Skin of body (tissue), 3 donors: ENCODE measurements at places on chromosomes 6 and 20.

- DNase-seq, result no peak
Measured at GRCh38 chr6:143731789-143732188, 54.0 kb downstream of the PHACTR2 start.

GRCh38 chr20:64038224-64038564 lies 2.2 kb downstream of the C20orf204 start:
- DNase-seq, result no peak

DNA sequence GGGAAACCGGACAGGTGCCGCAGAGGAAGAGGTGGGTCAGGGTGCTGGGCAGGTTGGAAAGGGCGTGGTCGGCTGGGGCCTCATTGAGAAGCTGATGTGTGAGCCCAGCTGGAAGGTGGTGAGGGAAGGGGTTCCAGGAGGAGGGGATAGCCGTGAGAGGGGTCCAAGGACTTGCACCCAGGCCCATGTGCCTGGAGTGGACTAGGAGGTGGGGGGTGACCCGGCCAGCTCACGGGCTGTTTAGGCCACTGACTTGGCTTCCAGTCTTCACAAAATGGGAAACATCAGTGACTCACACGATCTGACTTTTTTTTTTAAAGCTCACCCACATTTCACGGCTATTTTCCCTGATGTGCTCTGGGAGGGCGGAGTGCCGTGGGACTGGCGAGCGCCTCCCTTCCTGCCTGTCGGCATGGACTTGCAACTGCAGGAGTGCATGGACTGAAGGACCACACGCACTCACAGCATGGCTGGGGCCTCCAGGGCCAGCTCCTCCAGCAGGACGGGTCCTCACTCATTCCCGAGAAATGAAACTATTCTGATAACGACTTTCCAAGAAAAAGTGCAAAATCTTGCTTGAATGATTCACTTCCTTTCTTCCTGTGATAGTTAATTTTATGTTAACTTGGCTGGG lies 13.5 kb upstream of the PDE10A start:
- no peak for DNase-seq

- peak; percentile 80 for DNase-seq
Measured at GRCh38 chr6:26322645-26323482, 42.1 kb upstream of the BTN3A2 start.

- no peak for DNase-seq
Measured at GRCh38 chr6:26006086-26006939, 43.7 kb downstream of the TRIM38 start.

DNA sequence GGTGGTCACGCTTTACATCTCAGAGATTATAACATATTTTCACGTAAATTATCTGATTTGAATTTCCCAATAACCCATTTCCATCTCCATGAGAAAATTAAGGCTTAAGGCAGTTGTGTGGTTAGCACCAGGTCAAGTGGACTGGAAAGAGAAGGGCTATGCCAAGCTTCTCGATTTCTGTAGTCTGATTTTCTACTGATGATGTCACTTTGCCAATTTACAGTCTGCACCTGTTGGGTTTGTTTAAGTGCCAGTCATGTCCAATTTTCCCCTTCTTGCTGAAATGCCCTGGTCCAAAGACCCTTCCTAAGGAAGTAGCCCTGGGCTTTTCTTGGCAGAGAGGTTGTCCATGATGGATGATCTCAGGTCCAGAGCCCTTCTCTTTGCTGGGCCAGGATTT lies 562.3 kb upstream of the BTBD3 start:
- no peak for DNase-seq

DNA sequence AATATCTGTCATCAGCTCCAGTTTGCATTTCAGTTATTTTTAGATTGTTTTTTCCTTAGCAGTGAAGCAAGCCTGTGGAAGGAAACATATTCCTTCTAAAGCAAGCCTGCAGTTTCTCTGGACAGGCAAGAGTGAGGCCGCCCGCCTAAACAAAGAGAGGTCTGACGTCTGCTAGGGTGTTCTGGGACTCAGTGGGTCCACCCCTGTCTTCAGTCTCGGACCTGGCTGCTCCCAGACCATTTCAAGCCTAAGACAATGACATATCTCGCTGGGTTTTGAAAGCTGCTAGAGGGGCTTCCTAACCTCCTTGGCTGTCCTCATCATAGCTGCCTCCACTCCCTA lies 36.8 kb upstream of the RNF24 start:
- no peak for DNase-seq

DNA sequence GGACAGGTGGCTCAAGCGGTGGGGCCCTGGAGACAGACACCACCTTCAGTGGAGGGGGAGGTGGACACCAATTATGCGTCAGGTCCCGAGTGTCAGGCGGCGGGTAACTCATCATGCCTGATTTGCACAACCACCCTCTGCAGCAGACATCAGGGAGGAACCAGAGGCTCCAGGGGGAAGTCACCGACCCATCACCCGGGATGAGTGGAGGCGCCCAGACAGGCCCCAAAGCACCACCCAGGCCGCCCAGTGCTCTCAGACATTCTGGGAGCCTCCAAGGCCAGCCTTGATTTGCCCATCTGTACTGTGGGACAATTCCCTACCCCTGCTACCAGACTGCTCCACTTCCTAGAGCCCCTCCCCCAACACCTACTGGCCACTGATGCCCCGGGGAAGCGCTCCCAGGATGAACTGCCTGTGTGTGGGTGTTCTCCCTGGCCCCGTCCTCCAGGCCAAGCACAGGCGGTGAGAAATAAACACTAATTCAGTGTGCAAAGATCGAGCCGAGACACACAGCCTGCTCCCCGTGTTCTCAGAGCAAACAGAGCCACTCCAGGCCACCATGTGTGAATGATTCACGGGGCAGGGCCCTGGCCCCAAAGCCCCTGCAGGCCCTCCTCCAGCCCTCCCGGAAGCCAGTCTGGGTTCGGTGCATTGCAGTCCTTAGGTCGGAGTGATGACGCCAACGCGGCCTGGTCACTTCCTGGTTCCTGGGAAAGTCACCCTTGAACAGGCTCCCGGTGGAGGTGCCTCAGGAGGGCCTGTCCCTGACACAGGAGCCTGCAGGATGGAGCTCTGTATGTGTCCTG lies 107.2 kb downstream of the ASXL1 start:
- DNase-seq, result no peak

GRCh38 chr6:77341058-77341986 lies 122.0 kb downstream of the HTR1B start:
- DNase-seq, result no peak

DNA sequence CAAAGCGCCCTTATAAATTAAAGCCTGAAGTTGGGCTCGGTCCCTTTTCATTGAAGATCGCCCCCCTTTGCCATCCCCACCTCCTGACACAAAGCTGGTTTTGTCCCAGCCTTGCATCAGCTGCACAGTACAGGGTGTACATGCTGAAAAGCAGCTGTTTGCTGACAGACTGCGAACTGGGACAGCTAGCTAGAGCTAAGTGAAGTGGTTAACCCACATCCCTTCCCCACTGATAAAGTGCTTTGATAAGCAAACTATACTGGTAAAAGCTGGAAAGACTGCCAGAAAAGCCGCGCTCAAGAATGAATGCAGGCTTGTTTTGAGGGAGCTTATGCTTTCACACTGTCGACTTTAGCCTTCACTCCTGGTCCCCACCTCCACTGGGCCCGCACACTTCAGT lies 207.3 kb downstream of the GMDS start:
- no peak for DNase-seq

- no peak for DNase-seq
Measured at GRCh38 chr20:17641520-17641964, 40.5 kb downstream of the RRBP1 start.

- no peak for DNase-seq
Measured at GRCh38 chr6:166795879-166796278, 160.5 kb downstream of the RNASET2 start.

DNA sequence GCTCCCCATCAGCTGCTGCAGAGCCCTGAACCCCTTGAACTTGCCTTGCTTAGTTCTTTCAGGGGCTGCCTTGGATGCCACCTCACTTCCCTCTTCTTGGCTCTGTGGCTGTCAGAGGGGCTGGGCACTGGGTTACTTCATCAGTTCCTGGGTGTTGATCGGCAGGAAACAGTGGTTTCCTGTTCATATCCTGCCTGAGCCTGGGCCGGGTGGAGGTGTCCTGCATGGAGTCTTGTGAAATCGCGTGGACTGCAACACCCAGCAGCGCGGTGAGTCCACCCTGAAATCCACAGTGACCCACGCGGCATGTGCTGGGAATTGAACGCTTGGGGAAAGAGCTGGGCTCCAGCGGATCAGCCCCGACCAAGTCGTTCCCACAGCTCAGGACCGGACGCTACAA lies 97.5 kb downstream of the CDH26 start:
- no peak for DNase-seq

- no peak for DNase-seq
Measured at GRCh38 chr6:135334169-135334568, 153.1 kb downstream of the MYB start.

DNA sequence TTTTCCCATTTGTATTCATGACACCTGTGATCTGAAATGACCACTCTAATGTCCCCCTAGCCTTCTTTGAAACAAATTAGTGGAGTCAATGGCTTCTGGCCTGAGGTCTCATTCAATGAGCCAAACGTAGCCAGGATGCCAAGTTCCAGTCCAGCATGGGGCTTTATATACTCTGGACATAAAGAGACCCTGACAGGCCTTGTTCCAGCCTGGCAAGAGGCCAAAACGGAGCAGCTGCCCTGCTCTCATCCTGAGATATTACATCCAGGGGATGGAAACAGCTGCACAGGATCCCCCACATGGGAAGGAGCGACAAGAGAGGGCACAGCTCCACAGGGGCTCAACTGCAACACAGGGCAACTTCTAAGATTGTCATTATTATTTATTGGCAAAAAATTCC lies 437.8 kb downstream of the CDH26 start:
- no peak for DNase-seq

DNA sequence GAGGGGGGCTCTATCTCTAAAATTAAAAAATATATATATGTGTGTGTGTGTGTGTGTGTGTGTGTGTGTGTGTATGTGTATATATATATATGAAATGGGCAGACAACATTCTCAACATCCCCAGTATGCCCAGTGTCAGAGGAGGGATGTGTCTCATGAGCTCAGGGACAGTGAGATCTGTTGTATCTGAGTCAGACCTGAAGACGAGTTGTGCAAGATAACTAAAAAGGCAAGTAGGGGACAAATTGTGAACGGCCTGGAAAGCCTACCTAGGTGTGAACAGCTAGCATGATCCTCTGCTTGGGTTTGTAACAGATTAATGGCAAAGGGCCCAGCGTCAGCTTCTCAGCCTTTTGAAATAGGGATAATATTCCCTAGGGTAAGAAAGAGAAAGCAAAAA lies 124.3 kb downstream of the FAXC start:
- no peak for DNase-seq

DNA sequence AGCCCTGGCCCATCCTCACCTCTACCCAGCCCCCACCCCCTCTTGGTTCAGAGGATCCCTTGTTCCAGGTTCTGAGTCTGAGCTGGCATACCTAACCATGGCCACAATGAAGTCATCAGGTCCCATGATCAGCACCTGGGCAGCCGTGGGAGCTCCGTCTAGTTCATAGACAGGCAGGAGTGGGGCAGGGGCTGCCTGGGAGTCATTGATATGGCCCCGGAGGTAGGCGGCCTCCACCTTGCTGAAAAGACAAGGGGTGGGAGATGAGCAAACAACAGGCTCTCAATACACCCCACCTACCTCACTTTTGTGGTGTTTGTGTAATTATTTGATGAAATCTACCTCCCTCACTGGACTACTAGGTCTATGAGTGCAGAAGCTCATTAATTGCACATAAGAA lies 20.4 kb downstream of the GGT7 start:
- no peak for DNase-seq

DNA sequence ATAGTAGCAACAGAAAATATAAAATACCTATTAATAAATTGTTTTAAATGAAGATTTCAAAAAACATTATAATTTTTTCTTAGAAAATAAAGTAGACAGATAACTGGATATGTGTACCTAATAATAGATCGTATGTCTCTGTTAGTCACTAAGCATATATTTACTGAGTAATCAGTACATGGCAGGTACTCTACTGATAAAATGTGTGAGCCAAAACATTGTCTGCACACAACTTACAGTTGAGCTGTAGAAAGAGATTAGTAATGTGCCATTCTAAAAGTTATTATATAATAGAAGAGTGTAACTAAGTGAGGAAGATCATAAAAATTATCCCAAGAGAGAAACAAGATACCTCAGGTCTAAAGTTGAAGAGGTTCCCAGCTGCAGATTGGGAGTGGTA lies 929.9 kb upstream of the EPHA7 start:
- no peak for DNase-seq
